Umbilical cord (tissue), 2 donors: ENCODE measurements at places on chromosomes 12 and 14. TPM values are rescaled to one million over a fixed set of nuclear protein-coding genes. Genes with fewer than 3 reads are reported as not detected.

Gene B4GALNT3
- total RNA-seq: 6.7 TPM

Gene GPRC5D
- total RNA-seq: not detected

Gene GALNT16
- total RNA-seq: 0.96 TPM

GRCh38 chr12:88684610-88685009, 104.3 kb upstream of the KITLG start:
- no peak for DNase-seq

- DNase-seq: no peak
Observed at GRCh38 chr14:100739306-100739705, 12.6 kb downstream of the DLK1 start.

- DNase-seq: no peak
Observed at GRCh38 chr12:104575442-104576186, 118.9 kb downstream of the CHST11 start.
